ENCODE measurements at places on chromosomes 6 and 20.

- DNase-seq = no peak
Observed at GRCh38 chr6:105804000-105804399, 282.1 kb upstream of the PRDM1 start.

- no peak for DNase-seq
Observed at GRCh38 chr20:11755071-11755841, 162.4 kb upstream of the BTBD3 start.

- no peak for DNase-seq
Observed at GRCh38 chr20:1778338-1778737, 116.9 kb upstream of the SIRPA start.

GRCh38 chr6:167761794-167762258 lies 64.9 kb upstream of the AFDN start:
- DNase-seq = no peak

- no peak for DNase-seq
Observed at GRCh38 chr6:117464700-117465099, 17.8 kb upstream of the DCBLD1 start.

DNA sequence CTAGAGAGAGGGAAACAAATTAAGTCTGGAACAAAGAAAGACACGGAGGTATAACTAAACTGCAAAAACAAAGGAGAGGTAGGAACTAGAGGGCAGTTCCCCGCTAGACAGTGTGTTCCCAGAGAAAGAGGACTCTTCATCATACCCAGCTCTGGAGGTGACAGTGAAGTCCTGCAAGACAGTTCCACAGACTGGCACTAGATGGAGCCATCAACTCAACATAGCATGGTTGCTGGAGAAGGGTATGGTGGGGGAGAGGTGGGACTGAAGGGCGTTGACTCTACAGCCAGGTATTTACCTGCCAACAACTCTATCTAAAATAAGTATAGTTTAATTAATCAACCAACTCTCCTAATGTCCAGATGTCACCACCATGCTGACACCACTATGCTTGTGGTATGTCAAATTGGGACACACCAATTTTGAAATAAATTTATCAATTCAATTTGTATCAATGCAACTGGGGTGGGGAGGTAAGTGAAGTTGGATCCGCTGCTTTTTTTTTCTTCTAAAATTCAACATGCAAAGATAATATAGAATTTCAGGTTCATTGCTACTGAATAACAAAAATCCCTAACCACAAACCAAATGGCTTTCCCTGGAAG lies 9.7 kb downstream of the BACH2 start:
- peak; percentile 82 for DNase-seq

- no peak for DNase-seq
Observed at GRCh38 chr6:81802356-81802755, 49.9 kb upstream of the TENT5A start.

- DNase-seq = peak; percentile 17
Observed at GRCh38 chr6:158697811-158698210, 48.0 kb downstream of the SYTL3 start.

DNA sequence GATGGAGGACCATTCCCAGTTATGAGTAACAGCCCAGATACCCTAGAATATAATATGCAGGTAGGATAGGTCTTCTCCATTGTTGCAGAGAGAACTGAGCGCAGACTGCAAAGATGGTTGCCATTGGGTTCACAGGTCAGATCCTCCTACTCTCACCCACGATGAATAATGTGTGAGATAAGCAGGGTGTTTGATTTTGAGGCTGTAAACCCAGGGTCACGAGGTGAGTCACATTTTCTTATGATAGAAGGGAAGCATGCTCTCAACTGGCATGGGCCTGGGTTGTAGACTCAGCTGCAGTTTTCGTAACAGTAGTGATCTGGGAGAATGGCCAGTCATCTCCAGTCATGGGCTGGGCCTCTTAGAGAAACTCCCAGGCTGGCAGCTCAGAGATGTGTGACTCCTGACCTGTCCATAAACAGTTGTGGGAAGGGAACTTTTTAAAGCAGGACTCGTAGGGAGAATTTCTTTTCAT lies 74.2 kb downstream of the CD164 start:
- no peak for DNase-seq

- DNase-seq = peak; percentile 70
Observed at GRCh38 chr20:2986466-2986865, 57.0 kb upstream of the GNRH2 start.

- DNase-seq = no peak
Observed at GRCh38 chr6:20252311-20252710, 40.0 kb upstream of the MBOAT1 start.

GRCh38 chr6:123965894-123966293 lies 162.2 kb downstream of the NKAIN2 start:
- DNase-seq = no peak

DNA sequence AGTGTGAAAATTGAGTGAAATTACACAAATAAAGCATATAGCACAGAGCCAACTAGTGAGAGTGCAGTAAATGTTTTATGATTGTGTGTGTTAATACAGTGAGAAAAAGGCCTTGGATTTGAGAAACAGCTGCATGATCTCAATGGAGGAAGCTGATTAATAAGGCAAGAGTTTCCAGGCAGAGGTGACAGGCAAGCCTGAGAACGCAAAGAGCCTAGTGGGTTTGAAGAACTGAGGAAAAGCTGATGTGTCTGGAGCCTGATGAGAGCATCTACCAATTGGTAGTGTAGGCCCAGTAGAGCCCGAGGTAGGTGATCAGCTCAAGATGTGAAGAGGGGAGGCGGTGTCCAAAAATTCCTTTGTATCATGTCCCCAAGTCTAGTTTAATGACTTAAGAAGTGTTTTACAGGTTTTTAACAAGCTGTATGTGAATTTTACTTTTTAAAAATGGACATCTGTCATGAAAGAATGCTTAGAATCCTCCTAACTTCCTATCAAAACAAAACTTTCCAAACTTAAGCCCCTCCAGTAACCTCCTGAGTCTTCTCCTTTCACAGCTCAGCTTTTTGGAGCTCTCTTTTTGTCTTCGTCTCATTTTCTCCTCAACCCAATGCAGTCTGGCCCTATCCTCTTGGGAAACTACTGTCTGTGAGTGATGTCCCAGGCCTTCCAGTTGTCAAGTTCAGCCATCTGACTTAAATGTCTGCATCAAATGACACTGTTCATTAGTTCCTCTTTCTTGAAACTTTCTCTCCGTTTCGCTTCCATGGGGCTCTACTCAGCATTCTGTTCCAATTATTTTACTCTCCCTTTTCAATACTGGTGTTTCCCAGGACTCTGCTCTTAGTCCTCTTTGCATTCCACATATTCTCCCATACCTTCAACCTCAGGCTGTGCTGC lies 1.2 kb downstream of the CDC40 start:
- DNase-seq = no peak

DNA sequence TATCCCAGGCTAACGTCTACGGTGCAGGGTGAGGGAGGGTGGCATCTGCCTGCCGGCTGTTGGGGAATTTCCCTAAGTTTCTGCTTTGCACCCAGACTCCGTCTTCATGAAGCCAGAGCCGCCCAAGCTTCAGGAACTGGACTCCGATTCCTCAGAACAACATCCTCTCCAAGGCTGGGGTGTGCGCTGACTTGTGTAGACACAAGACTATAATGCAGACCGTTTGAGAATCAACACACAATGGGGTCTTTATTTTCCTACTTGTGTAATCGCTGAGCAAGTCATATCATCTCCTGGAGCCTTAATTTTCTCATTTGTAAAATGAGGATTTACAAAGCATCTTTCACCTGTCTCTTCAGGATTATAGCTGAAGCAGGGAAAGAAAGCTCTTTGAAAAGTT lies 160.5 kb upstream of the AGPAT4 start:
- no peak for DNase-seq

DNA sequence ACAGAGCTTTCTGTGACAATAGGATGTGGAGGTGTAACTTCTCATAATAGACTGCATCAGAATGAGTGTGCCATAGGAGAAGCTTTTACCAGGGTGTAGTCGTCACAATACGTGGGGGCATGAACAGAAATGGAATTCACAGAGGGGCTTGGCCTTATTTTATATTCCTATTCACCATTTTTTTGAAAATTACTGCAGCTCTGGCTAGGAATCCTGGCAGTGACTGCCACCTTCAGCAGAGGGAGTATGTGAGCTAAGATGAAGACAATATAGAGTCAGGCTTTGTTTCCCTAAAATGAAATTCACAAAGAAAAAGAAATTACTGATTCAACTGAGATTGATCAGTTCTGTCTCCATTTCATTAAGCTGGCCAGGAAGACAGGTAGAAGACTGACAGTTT lies 13.9 kb downstream of the TOMM6 start:
- no peak for DNase-seq

- DNase-seq = no peak
Observed at GRCh38 chr20:49909499-49910339, 5.6 kb downstream of the SPATA2 start.

- no peak for DNase-seq
Observed at GRCh38 chr20:63940071-63940471, 16.1 kb downstream of the UCKL1 start.

GRCh38 chr20:17678295-17678694 lies 3.7 kb downstream of the RRBP1 start:
- DNase-seq = no peak

DNA sequence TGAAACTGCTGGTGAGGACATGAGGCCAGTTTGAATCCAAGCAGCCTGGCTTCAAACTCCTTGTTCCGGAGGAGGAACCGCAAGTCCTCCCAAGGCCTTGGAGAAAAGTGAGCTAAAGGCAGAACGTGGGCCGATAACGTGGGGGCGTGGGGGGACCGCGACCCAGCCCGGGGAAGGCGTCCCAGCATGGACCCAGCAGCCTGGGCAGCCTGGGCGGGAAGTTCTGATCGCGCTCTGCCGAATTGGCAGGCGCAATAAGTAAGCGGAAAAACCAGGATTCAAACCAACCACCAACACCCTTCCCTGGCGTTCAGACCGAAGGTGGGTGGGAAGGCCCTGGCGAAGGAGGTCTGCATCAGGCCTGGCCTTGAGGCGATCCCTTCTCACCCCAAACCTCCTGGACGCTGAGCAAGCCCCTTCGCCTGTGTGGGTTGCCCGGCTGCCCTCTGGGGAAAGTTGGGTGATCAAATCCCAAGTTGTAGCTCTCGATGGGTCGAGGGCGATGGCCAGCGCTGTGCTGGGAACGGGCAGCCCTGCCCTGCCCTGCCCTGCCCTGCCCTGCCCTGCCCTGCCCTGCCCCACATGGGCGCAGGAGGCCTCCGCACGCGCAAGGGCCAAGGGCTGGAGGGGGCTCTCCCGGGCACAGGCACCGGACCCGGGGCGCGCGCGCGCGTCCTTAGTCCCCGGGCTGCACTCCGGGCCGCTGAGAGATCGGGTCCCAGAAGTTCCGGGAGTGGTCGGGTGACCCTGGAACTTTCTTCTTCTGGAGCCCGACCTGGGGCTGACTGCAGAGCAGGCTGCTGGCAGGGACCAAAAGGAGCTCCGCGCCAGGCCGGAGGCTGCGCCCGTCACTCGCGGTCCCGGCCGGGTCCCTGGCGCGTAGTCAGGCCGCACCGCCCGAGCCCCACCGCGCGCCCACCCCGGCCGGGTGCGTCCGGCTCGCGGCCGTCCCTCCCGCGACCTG lies 637 bp upstream of the SLC22A3 start:
- DNase-seq = no peak

DNA sequence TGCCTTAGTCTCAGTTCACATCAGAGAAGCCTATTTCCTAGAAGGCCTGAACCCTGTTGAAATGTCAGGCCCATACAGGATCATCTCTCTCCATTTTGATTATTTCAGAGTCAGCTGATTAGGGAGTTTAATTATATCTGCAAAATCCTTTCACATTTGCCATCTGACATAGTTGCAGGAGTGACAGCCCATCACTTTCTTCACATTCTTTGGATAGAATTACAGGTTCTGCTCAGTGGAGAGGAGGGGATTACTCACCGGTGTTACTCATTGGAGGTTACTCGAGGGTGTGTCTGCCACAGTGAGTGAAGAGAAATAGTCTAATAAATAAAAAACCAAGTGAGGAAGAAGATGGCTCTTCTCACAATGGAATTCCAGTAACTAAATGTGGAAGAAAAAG lies 216.8 kb downstream of the TMEM242 start:
- no peak for DNase-seq

GRCh38 chr20:38623061-38623460 lies 21.5 kb downstream of the ARHGAP40 start:
- DNase-seq = no peak

DNA sequence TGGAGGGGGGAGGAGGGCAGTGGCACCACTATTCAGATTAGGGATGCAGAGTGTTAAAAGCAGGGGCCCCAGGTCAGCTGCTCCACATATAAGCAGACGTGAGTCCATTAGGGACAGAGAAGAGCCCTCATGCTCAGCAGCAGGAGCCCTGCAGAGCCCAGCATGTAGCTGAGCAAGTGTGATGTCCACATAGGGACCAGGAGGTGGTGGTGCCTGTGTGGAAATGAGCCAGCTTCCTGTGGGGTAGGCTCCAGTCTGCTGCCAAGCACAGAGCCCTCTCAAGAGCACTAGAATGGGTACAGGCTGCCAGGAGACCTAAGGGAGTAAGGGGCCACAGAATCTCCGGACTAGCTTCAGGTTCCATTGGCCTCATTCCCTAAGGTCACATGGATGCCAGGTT lies 57.9 kb upstream of the MLN start:
- no peak for DNase-seq

DNA sequence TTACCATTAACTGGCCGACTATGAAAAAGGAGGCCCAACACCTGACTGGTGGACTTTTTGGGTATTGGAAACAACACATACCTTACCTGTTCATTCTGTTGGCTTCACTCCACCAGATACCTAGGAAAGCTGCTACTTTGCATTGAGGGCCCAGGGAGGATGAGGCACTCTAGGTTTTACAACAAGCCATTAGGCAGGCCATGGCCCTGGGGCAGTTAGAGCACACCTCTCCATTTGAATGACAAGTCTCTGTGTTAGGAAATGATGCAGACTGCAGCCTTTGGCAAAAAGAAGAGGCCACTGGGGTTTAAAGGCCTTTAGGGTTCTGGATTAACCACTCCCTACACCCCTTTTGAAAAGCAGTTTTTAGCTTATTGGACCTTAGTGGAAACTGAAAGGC lies 144.3 kb downstream of the OR2B2 start:
- no peak for DNase-seq

GRCh38 chr6:44869321-44869897 lies 458.7 kb upstream of the RUNX2 start:
- DNase-seq = no peak

GRCh38 chr6:2866171-2866846 lies 24.6 kb upstream of the SERPINB1 start:
- DNase-seq = peak; percentile 53

DNA sequence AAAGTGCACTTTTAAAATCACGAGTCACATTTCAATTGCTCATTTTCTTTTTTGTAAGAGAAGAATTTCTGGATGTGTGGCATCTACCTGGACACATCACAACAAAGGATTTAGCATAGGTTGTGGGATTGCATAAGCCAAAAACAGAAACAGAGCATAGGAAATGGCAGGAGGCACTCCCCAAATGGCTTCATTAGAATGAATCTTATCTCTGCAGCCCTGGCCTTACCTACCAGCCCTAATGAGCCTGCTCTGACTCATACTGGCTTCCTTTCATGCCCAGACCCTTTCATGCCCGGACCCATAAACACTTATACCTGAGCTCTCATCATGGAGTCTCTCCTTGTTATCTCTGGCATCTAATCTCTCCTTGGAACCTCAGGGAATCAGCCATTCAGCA lies 23.9 kb upstream of the SPTLC3 start:
- DNase-seq = no peak

GRCh38 chr6:163406366-163406765 lies 8.2 kb upstream of the QKI start:
- DNase-seq = no peak

Data from activated CD8-positive, alpha-beta memory T cell treated with anti-CD3 and anti-CD28 coated beads for 24 hours (primary cell).